ENCODE measurements at places on chromosomes 13 and 19. TPM values are rescaled to one million over a fixed set of nuclear protein-coding genes. Genes with fewer than 3 reads are reported as not detected.

Gene RHPN2
- total RNA-seq = 2.1 TPM

Gene PTGIR
- total RNA-seq = 7.2 TPM

Gene ZNF837
- 0.48 TPM for total RNA-seq

Gene ZNF699
- 3.6 TPM for total RNA-seq

Gene FAM216B
- not detected for total RNA-seq

Gene C19orf81
- not detected for total RNA-seq

GRCh38 chr13:96821381-96821780 lies 172.9 kb downstream of the OXGR1 start:
- DNase-seq = no peak

- DNase-seq = no peak
Observed at GRCh38 chr13:26220575-26220974, 1.5 kb downstream of the RNF6 start.

DNA sequence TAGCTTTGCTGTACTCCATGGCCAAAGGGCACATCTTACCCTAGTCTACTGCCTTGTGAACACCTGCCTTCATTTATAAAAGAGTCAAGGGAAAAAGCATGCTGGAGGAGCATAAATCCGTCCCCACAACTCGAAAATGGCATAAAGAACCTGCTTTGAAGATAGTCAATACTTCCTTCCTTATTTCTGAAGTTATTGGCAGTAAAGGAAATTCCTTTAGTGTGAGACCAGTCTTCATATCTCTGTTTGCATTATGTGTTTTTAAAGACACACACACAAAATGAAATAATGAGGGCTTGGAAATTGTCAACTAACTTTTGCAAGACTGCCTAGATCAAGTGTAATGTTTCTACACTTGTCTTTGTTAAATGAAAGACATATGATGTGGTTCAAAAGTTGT lies 408.4 kb downstream of the SPRY2 start:
- no peak for DNase-seq

GRCh38 chr19:58453743-58454142 lies 2.3 kb downstream of the ZNF324B start:
- no peak for DNase-seq

- no peak for DNase-seq
Observed at GRCh38 chr13:70964124-70964523, 855.9 kb upstream of the KLHL1 start.

GRCh38 chr13:26022538-26023292 lies 29.1 kb downstream of the SHISA2 start:
- DNase-seq = no peak

DNA sequence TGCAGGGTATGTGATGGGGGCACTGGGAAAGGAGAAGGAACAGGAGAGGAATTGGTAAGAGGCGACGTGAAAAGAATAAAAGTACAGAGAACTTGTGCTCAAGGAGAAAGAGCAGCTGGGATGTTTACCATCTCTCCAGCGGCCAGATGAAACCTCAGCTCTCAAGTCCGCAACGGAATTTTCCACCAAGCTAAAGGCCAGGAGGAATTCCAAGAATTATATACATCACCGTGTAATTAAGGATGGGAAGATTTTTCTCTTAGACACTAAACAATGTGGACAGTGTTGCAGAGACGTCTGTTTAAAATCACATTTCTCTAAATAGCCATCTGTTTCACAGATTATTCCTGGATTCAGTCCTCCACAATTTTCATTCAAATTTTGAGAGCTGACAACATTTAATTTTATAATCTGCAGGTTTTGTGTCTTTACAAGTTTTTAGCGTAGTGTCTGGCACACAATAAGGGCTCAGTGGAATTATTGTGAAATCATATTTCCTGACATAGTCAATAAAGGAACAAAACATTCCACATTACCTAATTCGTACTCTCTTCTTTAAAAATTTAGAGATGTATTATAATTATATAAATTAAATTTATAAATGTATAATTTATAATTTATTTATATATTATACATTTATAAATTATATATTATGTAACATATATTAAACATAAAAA lies 23.0 kb upstream of the USP29 start:
- no peak for DNase-seq

DNA sequence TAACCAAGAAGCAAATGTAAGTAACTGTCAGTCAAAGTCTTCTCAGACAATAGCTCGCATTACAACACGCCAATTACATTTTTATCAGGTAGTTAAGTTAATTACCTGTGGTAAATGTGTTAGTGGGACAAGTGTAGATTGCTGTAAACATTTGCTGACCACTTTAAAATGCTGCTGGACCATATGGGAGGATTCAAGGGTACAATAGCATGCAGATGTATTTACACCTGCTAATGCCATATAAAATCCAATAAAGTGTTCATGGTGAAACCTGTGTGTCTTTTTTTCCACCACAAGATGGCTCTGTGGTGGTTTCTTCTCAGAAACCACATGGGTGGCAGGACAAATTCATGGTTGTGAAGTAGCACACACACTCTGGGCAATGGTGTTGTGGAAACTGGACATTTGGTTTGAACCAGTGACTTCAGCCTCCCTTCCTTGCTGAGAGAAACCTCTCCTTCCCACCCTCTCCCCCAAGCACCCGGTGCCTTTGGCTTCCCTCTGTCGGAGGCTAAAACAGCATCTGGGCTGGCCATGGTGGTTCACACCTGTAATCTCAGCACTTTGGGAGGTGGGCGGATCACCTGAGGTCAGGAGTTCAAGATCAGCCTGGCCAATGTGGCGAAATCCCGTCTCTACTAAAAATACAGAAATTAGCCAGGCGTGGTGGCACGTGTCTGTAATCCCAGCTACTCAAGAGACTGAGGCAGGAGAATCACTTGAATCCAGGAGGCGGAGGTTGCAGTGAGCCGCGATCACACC lies 18.1 kb upstream of the GTF3A start:
- no peak for DNase-seq

GRCh38 chr13:54183728-54184127 lies 1155.1 kb downstream of the OLFM4 start:
- no peak for DNase-seq

- DNase-seq = no peak
Observed at GRCh38 chr19:23896912-23897311, 17.8 kb upstream of the ZNF726 start.

DNA sequence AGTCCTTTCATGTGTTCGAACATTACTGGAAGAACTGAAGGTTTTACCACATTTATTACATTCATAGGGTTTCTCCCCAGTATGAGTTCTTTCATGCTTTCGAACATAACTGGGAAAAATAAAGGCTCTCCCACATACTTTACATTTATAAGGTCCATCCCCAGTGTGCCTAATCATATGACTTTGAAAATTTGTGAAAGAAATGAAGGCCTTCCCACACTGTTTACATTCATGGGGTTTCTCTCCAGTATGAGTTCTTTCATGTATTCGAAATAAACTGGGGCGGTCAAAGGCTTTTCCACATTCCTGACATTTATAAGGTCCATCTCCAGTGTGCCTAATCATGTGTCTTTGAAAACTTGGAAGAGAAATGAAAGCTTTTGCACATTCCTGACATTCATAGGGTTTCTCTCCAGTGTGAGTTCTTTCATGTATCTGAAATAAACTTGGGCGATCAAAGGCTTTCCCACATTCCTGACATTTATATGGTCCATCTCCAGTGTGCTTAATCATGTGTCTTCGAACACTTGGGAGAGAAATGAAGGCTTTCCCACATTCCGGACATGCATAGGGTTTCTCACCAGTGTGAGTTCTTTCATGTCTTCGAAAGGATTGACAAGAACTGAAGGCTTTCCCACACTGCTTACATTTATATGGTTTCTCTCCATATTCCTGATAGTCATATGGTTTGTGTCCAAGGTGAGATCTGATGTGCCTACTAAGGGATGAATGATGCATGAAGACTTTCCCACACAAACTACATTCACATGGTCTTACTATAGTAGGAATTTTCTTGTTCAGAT lies 24.0 kb downstream of the ZNF564 start:
- no peak for DNase-seq

- DNase-seq = no peak
Observed at GRCh38 chr19:35459414-35460082, 11.5 kb downstream of the FFAR2 start.

- no peak for DNase-seq
Observed at GRCh38 chr13:27528908-27529307, 78.5 kb upstream of the MTIF3 start.

GRCh38 chr13:29707876-29708543 lies 112.5 kb upstream of the SLC7A1 start:
- no peak for DNase-seq

DNA sequence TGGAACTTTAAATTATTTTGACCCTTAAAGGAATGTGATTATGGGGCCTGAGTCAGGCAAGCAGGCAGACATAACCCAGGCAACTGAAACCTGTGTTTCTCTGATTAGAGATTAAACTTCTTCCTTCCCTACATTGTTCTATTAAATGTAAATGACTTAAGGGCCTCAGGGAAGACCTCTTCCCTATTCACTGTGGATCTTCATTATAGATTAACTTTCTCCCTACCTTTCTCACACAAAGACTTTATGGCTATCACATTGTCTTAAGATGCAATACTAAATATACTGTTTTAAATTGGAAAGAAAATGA lies 8.8 kb upstream of the METTL21C start:
- DNase-seq = no peak

- DNase-seq = no peak
Observed at GRCh38 chr19:42362891-42363440, 27.1 kb downstream of the CNFN start.
